Suprapubic skin (tissue), 4 donors: ENCODE measurements at places on chromosomes 4 and X.

GRCh38 chr4:168051526-168051925, 40.8 kb upstream of the ANXA10 start:
- no peaks in the 10 kb centered on the region for H3K36me3 ChIP-seq
- DNase-seq: no peak
- no peak overlapping the region for H3K27ac ChIP-seq
- H3K27me3 ChIP-seq: no peaks in the 10 kb centered on the region

DNA sequence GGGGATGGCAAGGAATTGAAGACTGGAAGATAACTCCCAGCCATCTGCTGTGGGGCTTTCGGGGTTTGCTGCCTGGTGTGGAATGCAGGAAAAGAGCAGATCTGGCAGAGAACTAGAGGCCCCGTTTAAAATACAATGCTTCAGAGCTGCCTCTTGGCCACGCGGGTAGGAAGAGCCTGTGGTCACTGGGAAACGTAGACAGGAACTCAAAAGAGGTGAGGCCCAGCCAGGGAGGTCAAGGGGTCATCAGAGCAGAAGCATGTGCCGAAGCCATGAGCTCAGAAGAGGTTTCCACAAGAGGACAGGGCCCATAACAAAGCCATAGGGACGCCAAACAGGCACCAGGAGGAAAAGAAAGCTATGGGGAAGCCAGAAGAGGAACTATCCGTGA, 14.5 kb upstream of the STS start:
- H3K27ac ChIP-seq: no peak overlapping the region
- no peaks in the 10 kb centered on the region for H3K36me3 ChIP-seq
- no peaks in the 10 kb centered on the region for H3K4me1 ChIP-seq
- H3K27me3 ChIP-seq: no peaks in the 10 kb centered on the region
- H3K4me3 ChIP-seq: no peak overlapping the region

- no peak overlapping the region for H3K4me3 ChIP-seq
- no peak for DNase-seq
- H3K27me3 ChIP-seq: no peaks in the 10 kb centered on the region
These were observed 17.2 kb upstream of the RTL9 start for GRCh38 chrX:110341189-110342035.

DNA sequence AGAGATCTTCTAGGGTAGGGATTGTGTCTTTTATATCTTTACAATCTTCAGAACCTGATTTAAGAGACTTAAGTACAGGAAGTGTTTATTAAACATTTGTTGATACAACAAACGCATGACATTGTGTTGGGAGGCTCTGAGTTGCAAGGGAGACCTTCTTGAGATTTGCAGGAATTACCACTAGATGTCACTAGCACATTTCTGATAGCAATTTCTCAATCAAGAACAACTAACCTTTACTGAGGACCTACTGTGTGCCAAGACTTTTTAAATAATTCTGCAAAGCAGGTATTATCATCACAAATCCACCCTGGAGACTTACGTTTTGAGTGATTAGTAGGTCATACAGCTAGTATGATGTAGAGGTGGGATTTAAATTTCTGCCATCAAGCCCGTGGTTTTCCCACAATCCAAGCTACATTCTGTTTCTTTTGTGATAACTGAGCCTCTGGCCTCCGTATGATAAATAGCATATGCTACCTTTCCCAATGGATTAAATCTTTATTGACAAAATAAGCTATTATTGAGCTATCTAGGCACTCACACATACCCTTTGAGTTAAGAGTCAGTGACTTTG, 986.0 kb downstream of the CCSER1 start:
- no peaks in the 10 kb centered on the region for H3K36me3 ChIP-seq
- no peak overlapping the region for H3K4me3 ChIP-seq
- H3K27me3 ChIP-seq: no peaks in the 10 kb centered on the region
- H3K4me1 ChIP-seq: no peaks in the 10 kb centered on the region

GRCh38 chr4:147236806-147237205, 244.1 kb upstream of the EDNRA start:
- H3K27ac ChIP-seq: no peak overlapping the region
- no peak overlapping the region for H3K4me3 ChIP-seq
- no peaks in the 10 kb centered on the region for H3K27me3 ChIP-seq
- H3K36me3 ChIP-seq: no peaks in the 10 kb centered on the region
- no peaks in the 10 kb centered on the region for H3K4me1 ChIP-seq

DNA sequence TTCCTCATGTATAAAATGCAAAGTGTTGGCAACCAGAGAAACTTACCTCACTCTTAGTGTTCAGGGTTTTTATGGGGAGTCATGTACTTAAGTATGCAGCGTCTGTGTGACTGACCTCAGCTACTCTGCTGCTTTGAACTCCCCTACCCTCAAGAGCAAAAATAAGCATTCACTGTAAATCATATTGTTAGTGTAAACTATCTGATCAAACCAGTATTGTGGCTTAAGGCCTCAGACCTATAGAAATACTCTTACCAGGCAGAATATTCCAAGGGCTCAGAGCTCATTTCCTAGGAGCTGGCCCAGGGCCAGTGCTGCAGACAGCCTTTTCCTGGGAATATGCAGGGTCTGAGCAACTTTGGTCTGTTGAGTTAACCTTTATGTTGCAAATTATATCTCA, 453.1 kb downstream of the CCSER1 start:
- H3K27me3 ChIP-seq: no peaks in the 10 kb centered on the region
- H3K4me1 ChIP-seq: no peaks in the 10 kb centered on the region
- H3K27ac ChIP-seq: no peak overlapping the region
- H3K36me3 ChIP-seq: no peaks in the 10 kb centered on the region

DNA sequence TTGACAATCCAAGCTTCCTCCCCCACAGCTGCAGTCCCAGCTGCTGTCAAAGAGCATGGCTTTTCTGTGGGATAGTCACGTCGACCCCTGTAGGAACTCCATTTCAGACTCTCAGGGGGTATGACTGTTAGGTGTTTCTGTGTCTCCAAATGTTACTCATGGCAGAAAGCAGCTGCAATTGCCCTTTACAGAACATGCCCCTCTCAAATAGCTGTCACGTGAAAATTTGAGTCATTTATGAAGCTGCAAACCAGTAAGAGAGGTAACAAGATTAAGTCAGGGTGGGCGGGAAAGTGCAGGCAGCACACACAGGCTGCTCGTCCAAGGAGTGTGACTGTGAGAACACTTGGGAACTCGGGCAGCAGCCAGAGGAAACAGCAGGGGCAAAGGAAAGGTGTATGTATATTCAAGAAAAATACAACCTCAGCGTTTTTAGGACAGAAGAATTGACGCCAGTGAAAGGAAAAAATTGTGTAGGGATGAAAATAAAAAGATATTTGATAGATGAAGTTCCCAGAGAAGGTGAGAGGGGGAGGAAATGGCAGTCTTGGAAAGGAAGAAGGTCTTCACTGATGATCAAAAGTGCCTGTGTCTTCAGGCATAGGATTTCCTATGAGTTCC, 66.5 kb upstream of the TMEM184C start:
- no peak for DNase-seq
- no peaks in the 10 kb centered on the region for H3K4me1 ChIP-seq
- H3K27me3 ChIP-seq: no peaks in the 10 kb centered on the region

DNA sequence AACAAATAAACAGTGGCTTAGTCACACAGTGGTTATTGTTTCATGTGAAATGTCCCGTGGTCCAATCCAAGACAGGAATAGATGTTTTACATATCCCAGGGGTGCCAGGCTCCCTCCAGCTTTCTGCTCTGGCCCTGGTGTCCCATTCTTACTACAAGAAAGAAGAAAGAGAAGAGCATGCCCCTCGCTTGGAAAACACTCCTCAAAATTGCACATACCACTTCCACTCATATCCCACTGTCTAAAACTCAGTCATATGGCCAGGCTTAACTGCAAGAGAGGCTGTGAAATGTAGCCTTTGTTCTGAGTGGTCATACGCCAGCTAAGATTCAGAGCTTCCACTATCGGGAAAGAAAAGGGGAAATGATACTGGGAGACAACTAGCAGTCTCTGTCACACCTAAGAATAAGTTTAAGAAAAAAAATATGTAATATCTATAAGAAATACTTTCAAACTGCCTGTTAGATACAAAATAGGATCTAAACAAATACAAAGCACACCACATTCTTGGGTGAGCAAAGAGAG, 306.8 kb upstream of the FAM241A start:
- no peak for DNase-seq
- no peaks in the 10 kb centered on the region for H3K36me3 ChIP-seq
- H3K4me3 ChIP-seq: no peak overlapping the region
- no peaks in the 10 kb centered on the region for H3K27me3 ChIP-seq
- H3K27ac ChIP-seq: no peak overlapping the region
- H3K4me1 ChIP-seq: no peaks in the 10 kb centered on the region

GRCh38 chr4:161937596-161937995, 226.2 kb downstream of the FSTL5 start:
- no peaks in the 10 kb centered on the region for H3K27me3 ChIP-seq
- no peak overlapping the region for H3K4me3 ChIP-seq
- no peaks in the 10 kb centered on the region for H3K36me3 ChIP-seq
- H3K27ac ChIP-seq: no peak overlapping the region
- no peak for DNase-seq
- no peaks in the 10 kb centered on the region for H3K4me1 ChIP-seq

- H3K4me3 ChIP-seq: no peak overlapping the region
- H3K27me3 ChIP-seq: no peaks in the 10 kb centered on the region
- no peaks in the 10 kb centered on the region for H3K36me3 ChIP-seq
- no peak for DNase-seq
- H3K27ac ChIP-seq: no peak overlapping the region
- H3K4me1 ChIP-seq: no peaks in the 10 kb centered on the region
These were observed 141.7 kb downstream of the PAPSS1 start for GRCh38 chr4:107578321-107578720.

GRCh38 chrX:135383249-135383648, 38.5 kb upstream of the SMIM10L2A start:
- H3K27ac ChIP-seq: no peak overlapping the region
- H3K4me1 ChIP-seq: no peaks in the 10 kb centered on the region
- H3K36me3 ChIP-seq: no peaks in the 10 kb centered on the region
- no peaks in the 10 kb centered on the region for H3K27me3 ChIP-seq
- DNase-seq: no peak

GRCh38 chr4:26288355-26288909, 32.4 kb upstream of the RBPJ start:
- H3K27ac ChIP-seq: peak overlapping the region; percentile 33
- no peak overlapping the region for H3K4me3 ChIP-seq
- H3K4me1 ChIP-seq: peaks cover 16% of the 10 kb centered on the region
- no peaks in the 10 kb centered on the region for H3K36me3 ChIP-seq
- no peaks in the 10 kb centered on the region for H3K27me3 ChIP-seq
- DNase-seq: no peak

GRCh38 chrX:19670854-19671620, 155.7 kb upstream of the MAP3K15 start:
- H3K4me3 ChIP-seq: no peak overlapping the region
- no peaks in the 10 kb centered on the region for H3K36me3 ChIP-seq
- H3K27ac ChIP-seq: peak overlapping the region; percentile 71
- DNase-seq: no peak

DNA sequence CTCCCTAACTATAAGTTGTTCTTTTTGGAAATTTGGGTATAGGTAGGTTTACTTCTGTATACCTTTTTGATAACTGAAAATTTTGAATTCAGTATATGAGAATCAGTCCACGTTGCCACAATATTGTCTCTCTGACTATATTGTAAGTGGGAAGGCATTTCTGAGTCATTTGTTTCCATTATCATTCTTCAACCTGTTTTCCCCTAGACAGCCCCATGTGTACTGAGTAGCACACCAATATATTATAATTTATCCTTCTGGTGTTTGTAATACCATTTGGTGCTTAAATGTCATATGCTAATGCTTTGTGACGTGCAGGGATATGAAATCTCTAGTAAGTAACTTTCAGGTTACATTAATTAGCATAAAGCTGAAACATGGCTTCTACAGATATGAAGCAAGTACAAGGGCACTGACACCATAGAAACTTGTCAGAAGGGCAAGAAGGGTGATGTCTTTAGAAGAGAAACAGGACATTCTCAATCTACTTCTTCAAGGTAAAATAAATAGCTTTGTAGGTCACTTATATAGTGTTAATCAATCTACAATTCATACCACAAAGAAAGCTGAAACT, 27.7 kb downstream of the PAK3 start:
- H3K4me3 ChIP-seq: no peak overlapping the region
- H3K4me1 ChIP-seq: no peaks in the 10 kb centered on the region
- H3K36me3 ChIP-seq: no peaks in the 10 kb centered on the region
- H3K27ac ChIP-seq: no peak overlapping the region
- no peak for DNase-seq

DNA sequence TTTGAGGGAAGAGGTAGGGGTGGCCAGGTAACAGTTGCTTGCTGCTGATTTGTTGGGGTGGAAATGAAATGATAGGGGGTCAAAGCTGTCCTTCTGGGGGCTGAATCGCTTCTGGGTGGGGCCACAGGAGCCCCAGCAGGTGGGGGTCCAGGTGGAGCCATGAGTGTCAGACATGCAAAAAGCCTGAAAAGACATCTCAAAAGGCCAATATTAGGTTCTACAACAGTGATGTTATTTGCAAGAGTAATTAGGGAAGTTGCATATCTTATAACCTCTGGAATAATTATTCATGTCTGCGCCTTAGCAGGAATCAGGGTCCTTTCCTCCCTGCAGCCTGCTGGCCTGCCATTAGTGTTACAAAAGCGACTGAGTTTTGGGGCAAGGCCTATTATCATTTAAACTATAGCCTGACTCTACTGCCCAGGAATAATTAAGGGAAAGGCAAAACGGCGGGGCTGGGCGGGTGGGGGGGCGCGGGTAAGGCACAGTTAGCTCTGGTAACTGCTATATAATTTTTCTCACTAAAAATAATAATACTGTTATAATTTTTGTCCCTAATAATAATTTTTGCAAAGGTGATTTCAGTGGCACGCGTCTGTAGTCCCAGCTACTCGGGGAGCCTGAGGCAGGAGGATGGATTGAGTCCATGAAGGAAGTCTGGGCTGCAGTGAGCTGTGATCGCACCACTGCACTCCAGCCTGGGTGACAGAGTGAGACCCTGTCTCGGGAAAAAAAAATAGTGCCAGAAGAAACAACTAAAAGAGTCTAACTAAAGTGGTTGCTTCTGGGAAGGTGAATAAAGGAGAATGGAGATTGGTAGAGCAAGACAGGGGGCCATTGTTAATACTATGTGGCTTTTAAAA, 145.7 kb downstream of the MAGEB17 start:
- no peaks in the 10 kb centered on the region for H3K4me1 ChIP-seq
- H3K27me3 ChIP-seq: no peaks in the 10 kb centered on the region
- no peak overlapping the region for H3K4me3 ChIP-seq
- no peak overlapping the region for H3K27ac ChIP-seq
- no peak for DNase-seq

- H3K4me3 ChIP-seq: no peak overlapping the region
- H3K27ac ChIP-seq: no peak overlapping the region
- no peaks in the 10 kb centered on the region for H3K36me3 ChIP-seq
- H3K4me1 ChIP-seq: peaks cover 2% of the 10 kb centered on the region
- DNase-seq: no peak
These were observed 16.6 kb downstream of the DCK start for GRCh38 chr4:71009890-71010588.

GRCh38 chr4:68744368-68744767, 71.4 kb upstream of the UGT2B10 start:
- H3K36me3 ChIP-seq: no peaks in the 10 kb centered on the region
- H3K27me3 ChIP-seq: no peaks in the 10 kb centered on the region
- H3K4me3 ChIP-seq: no peak overlapping the region
- H3K4me1 ChIP-seq: no peaks in the 10 kb centered on the region

- H3K4me3 ChIP-seq: no peak overlapping the region
- no peaks in the 10 kb centered on the region for H3K36me3 ChIP-seq
- peaks cover 7% of the 10 kb centered on the region for H3K4me1 ChIP-seq
- DNase-seq: no peak
- H3K27ac ChIP-seq: no peak overlapping the region
These were observed 779 bp downstream of the GABRQ start for GRCh38 chrX:152638443-152638904.

- H3K27ac ChIP-seq: no peak overlapping the region
- no peak for DNase-seq
- H3K4me3 ChIP-seq: no peak overlapping the region
- no peaks in the 10 kb centered on the region for H3K4me1 ChIP-seq
- no peaks in the 10 kb centered on the region for H3K27me3 ChIP-seq
These were observed 29.9 kb downstream of the PNMA6E start for GRCh38 chrX:153371256-153371655.
